Kidney capillary endothelial cell (primary cell): ENCODE measurements at places on chromosomes 1 and 21.

DNA sequence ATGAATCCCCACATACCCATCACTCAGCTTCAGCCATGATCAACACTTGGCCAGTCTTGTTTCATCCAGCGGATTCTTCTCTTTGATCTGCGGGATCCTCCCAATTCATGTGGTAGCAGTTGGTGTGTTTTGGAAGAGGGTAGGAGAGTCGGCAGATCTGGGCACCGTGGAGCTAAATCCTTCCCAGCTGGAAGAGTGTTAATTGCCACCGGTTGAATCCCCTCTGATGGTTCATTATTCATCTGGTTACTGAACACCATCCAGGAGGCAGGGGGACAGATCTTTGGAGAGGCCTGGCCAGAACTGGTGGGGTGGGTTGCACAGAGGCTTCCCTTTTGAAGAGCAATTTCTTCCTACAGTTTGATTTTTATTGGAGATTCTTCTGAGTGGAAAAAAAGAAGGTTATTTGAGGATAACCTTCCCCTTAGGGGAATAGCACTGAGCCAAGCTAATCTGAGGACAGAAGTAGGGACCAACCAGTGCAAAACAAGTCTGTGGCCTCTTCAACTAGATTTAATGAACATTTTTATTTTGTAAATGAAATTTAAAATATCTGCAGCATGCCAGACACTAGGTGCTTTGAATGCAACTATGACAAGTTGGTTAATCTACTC, 8.1 kb downstream of the NFASC start:
- no peak for DNase-seq

GRCh38 chr1:182173808-182174512, 112.4 kb upstream of the ZNF648 start:
- no peak for DNase-seq

DNA sequence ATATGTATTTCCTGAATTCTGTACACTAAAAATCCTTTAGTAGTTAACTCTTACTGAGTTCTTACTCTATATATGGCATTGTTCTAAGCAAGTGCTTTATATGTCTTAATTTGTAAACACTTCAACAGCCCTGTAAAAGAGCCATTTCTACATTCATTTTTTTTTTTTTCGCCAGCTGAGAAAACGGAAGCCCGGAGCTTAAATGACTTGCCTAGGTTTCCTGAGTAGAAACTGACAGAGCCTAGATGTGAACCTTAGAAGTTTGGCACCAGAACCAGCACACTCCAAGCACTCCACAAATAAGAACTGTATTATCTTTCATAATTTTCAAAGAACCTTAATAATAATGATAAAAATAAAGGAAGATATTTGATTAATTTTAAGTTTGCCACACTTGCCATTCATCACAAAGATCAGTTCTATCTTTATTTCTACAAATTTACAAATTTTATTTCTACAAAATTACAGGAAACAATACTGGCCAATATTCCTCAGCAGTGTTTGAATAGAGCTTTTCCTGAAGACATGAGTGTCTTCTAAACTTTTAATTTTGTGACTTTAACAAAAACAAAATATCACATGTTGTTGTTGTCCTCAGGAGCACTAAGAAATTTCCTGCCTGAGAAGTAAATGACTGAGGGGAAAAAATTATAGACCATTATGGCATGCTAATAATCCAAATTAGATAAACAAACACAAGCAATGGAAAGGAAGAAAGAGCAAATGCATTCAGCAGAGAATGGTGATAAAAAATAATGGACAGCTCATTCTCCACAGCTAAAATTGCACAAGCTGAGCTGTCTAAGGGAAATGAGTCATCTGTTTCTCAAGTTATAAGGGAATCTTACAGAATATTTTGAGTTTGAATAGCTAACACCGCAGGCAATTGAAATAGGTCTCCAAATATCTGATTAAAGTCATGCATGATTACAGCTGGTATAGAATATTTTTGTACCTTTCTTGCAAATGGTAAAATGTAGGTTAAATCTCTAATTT, 71.2 kb downstream of the DPYD start:
- peak; percentile 65 for DNase-seq

DNA sequence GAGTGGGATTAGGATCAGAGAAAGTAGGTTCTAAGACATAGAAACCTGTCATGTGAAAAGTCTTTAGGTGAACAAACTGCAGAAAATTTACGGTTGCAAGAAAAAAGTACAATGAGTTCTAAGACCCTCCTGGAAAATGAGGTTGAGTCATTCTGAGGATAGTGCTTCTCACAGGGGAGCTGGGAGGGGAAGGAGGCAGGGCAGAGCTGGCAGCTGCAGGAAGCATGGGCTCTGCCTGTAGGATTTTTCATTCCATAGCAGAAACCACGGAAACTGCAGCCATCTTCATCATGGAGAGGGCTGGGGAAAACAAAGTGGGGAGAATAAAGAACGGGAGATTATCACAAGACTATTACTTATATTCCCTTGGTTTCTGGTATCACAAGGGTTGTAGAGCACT, 25.8 kb upstream of the THEM4 start:
- DNase-seq: peak; percentile 33

DNA sequence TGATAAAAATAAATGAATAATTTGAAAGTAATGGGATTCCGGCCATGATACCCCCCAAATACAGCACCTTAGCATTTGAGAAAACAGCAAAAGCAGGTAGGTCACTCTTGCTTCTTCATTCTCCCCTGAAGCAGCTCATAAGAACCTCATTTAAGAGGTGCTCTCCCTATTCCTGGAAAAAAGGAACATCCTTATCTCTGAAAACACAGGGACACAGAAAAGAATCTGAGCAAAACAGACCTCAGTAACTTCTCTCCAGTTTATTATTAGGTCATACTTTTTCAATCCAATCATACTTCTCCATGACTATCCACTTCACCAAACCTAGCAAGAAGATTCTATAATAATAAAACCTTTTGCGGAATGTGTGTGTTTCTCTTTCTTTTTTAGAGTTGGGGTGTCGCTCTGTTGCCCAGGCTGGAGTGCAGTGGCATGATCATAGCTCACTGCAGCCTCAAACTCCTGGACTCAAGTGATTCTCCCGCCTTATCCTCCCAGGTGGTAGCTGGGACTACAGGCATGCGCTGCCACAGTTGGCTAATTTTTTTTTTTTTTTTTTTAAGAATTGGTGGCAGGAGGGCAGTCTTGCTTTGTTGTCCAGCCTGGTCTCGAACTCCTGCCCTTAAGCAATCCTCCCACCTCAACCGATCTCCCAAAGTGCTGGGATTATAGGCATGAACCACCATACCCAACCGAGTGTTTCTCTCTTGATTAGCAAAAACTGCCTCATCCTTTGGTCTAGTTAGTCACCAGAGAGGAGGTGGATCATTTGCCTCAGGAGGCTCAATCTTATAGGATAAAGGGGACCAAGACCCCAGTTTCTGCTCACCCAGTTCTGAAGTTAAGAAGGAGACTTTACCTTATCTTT, 10.6 kb upstream of the TRIM33 start:
- DNase-seq: no peak

DNA sequence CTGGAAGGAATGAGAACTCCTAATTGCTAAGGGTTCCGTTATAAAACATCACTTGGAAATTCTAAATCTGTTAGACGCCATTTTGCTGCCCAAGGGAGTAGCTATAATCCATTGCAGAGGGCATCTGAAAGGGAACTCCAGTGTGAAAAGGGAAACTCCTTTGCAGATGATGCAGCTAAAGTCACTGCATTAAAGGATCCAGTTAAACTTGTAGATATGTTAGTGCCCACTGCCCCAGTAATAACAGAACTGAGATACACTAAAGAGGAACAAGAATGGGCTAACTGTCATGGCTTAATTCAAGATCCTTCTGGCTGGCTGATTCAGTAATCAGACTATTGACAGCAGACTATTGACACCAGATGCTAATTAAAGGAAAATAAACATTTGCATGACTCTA, 81.8 kb upstream of the KIAA0040 start:
- no peak for DNase-seq

DNA sequence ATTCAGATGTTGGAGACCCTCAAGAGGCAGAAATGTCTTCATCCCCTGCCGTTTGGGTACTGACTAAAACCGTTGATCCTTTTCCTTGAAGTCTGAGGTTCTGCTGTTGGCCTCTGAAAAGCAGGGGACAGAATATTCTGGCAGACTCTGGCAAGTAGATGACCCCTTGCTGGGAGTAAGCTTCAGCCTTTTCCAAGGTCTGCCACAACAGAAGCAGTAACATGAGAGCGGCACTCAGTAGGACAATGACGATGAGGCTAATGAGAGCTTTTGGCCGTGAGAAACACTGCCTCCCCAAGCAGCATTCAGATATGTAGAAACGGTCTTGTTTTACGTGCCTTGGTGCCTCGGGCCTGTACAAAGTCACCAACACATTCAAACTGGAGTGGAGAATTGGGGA, 143.7 kb downstream of the ST6GALNAC5 start:
- no peak for DNase-seq

DNA sequence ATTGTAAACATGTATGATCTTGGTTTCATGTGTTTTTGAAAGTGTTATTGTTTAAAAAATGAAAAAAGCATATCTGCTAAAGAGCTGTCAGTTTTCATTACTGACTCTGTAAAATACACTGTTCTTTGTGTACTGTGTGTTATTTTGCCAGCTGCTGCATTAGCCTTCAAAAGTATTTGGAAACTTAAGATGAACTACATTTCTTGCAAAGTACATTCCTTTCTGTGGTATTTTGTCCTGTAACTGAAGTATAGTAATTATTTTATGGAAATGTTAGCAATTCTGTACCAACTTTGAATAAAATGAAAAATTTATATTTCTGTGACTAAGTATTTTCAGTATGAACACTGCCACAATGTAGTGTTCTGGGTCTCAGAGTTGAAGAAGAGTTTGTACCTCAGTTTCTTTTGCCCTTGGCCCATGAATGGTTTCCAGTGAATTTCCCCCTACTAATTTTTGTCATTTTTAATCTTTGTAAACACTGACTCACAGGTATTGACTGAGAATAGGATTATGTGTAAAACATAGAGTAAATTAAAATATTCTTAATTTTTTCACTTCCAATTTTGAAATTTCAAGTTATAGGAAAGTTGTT, 32.7 kb downstream of the MRPS6 start:
- DNase-seq: no peak

- DNase-seq: no peak
Measured at GRCh38 chr1:200183637-200184036, 156.1 kb downstream of the NR5A2 start.

DNA sequence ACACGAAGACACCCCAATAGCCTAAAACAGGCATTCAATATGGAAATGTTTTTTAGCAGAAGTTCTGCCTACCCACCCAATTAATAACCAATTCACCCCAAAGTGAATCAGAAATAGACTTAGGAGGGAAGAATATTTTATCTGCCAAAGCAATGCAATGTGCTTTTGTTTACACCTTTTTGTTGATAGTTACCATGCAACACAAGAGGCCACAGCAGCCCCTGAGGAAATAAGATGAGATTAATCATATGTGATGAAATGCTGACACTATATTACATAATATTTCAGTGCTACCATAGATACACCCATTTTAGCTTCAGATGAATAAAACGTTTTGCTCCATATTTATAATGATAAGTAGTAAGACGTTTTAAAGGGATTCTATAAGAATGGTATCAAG, 60.9 kb upstream of the RGS2 start:
- DNase-seq: no peak
